ENCODE measurements at places on chromosomes 16 and 17.

GRCh38 chr17:32227910-32228309 lies 37.7 kb upstream of the RHBDL3 start:
- H3K4me1 ChIP-seq = no peaks in the 10 kb centered on the region
- H3K4me3 ChIP-seq = no peak overlapping the region
- DNase-seq = no peak
- H3K27ac ChIP-seq = no peak overlapping the region
- H3K36me3 ChIP-seq = peaks cover 27% of the 10 kb centered on the region

DNA sequence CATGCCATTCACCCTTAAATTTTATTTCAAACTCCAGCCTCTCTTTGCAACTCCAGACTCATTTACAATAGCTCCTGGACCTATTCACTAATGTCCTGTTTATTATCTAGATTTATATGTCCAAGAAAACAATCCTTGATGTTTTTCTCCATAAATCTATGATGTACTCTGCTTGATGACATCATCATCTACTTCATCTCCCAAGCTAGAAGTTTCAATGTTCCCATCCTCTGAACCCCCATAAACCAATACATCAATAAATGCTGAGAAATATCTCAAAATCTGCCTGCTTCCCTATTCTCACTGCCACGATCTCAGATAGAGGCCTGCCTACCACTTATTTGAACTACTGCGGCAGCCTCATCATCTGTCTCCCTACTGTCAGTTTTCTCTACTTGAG lies 4.2 kb downstream of the CEP112 start:
- H3K4me3 ChIP-seq = no peak overlapping the region
- H3K4me1 ChIP-seq = peaks cover 24% of the 10 kb centered on the region
- H3K27ac ChIP-seq = no peak overlapping the region
- no peak for DNase-seq

- no peaks in the 10 kb centered on the region for H3K27me3 ChIP-seq
- DNase-seq = no peak
- no peak overlapping the region for H3K4me3 ChIP-seq
- peak overlapping the region; percentile 70 for H3K27ac ChIP-seq
Measured at GRCh38 chr16:22694887-22695382, 119.0 kb upstream of the HS3ST2 start.

DNA sequence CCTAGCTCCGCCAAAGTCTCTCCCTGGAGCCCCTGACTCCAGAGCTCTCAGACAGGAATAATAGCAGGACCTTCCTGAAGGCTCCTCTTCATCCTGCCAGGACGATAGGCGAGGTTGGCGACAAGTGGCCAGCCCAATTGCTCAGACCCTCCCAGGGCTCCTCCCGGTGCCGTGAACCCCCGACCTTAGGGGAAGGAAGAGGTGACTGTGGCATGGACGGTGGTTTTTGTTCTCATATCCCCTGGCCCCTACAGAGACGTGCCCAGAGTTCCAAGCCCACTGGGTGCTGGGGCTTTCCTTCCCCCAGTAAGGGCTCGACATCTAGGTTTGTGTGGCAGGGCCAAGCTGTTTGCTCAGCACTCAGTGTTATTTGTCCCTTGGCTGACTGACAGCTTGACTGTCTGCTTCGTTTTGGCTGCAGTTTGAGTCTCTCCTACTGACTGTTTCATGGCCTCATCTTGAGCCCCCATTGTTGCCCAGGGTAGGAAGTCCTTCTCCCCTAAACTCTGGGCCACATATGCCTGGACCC lies 4.6 kb upstream of the ADCY7 start:
- no peak for DNase-seq
- H3K4me3 ChIP-seq = no peak overlapping the region
- no peaks in the 10 kb centered on the region for H3K27me3 ChIP-seq
- peaks cover 39% of the 10 kb centered on the region for H3K4me1 ChIP-seq
- no peaks in the 10 kb centered on the region for H3K36me3 ChIP-seq

DNA sequence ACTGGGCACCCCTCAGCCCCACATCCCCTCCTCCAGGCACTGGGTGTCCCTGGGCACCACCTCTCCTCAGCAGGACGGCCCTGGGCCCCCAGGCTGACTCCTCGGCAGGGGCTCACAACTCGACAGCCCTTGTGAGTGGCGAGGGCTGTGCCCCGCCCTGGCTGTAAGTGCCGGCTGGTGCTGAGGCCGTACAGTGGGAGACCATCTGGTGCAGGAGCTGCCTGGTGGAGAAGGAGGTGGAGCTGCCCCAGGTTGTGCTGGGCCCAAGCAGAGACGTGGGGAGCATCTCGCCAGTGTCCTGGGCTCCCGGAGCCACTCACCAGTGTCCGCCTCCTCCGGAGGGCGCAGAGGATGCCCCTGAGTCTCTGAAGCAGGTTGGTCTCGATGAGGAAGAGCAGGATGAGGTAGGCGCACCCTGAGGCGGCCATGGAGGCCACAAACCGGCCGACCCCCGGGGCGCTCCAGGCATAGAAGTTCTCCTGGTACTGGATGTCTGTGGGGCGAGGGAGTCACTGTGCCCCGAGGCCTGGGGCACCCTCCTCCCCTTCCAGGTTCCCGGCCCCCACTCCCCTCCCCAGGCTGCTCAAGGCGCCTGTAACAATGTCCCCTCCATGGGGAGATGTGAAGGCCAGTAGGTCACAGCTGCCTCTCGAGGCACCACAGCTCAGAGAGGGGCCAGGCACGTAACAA lies 15.1 kb upstream of the RNPS1 start:
- no peak for DNase-seq
- no peaks in the 10 kb centered on the region for H3K27me3 ChIP-seq
- no peak overlapping the region for H3K27ac ChIP-seq
- H3K4me3 ChIP-seq = no peak overlapping the region
- H3K36me3 ChIP-seq = peaks cover 15% of the 10 kb centered on the region

GRCh38 chr17:7862692-7863437 lies 5.1 kb downstream of the CYB5D1 start:
- no peaks in the 10 kb centered on the region for H3K36me3 ChIP-seq
- no peak for DNase-seq
- H3K27me3 ChIP-seq = no peaks in the 10 kb centered on the region
- H3K27ac ChIP-seq = no peak overlapping the region
